ENCODE measurements at places on chromosomes 7 and 10. TPM values are rescaled to one million over a fixed set of nuclear protein-coding genes. Genes with fewer than 3 reads are reported as not detected.

GRCh38 chr7:55065079-55065478, 46.3 kb downstream of the EGFR start:
- H3K27ac ChIP-seq: peak overlapping the region; percentile 72
- DNase-seq: no peak
- no peak overlapping the region for H3K4me3 ChIP-seq
- H3K27me3 ChIP-seq: no peaks in the 10 kb centered on the region
- peaks cover 23% of the 10 kb centered on the region for H3K4me1 ChIP-seq

DNA sequence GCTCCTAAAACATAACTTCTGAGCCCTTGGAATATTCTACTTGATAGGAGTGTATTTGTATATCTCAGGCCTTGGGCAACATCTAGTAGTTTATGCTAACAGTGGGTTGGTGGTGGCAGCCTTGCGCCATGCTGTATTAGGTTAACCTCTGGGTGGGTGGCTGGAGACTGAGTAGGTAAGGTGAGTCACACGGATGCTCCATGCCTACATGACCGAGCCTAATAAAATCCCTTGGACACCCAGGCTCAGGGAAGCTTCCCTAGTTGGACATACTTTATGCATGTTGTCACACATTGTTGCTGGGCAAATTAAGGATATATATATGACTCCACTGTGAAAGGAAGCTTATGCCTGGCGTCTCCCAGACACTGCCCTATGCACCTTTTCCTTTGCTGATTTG, 6.0 kb upstream of the DAGLB start:
- H3K4me1 ChIP-seq: no peaks in the 10 kb centered on the region
- H3K4me3 ChIP-seq: no peak overlapping the region
- no peaks in the 10 kb centered on the region for H3K36me3 ChIP-seq
- no peak overlapping the region for H3K27ac ChIP-seq

DNA sequence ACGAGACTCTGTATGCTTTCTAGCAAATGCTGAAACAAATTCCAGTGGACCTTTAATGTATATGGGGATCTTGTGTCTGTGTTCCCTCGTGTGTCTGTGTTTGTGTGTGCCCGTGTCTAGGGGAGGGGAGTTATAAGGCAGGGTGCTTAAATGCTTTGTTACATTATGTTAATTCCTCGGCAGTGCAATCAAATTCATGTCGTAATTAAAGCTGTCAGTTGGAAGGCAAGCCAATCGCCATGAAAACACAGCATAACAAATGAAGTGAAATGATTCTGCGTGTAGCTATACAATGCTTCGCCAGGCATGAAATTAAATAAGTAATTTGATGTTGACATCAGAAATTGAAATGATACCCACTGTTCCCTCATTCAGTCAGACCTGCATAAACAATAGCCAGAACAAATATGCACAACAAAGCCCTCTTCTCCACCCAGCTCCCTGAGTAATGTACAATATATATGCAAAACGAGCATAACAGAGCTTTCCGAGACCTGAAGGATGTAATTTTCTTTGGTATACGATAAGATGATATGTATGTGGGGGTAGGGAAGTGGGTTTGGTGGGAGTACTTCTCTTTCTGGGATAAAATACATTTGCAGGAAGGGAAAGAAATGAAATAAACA, 534.1 kb downstream of the AUTS2 start:
- H3K27ac ChIP-seq: no peak overlapping the region
- DNase-seq: no peak
- no peaks in the 10 kb centered on the region for H3K36me3 ChIP-seq
- H3K27me3 ChIP-seq: no peaks in the 10 kb centered on the region
- H3K4me1 ChIP-seq: no peaks in the 10 kb centered on the region

DNA sequence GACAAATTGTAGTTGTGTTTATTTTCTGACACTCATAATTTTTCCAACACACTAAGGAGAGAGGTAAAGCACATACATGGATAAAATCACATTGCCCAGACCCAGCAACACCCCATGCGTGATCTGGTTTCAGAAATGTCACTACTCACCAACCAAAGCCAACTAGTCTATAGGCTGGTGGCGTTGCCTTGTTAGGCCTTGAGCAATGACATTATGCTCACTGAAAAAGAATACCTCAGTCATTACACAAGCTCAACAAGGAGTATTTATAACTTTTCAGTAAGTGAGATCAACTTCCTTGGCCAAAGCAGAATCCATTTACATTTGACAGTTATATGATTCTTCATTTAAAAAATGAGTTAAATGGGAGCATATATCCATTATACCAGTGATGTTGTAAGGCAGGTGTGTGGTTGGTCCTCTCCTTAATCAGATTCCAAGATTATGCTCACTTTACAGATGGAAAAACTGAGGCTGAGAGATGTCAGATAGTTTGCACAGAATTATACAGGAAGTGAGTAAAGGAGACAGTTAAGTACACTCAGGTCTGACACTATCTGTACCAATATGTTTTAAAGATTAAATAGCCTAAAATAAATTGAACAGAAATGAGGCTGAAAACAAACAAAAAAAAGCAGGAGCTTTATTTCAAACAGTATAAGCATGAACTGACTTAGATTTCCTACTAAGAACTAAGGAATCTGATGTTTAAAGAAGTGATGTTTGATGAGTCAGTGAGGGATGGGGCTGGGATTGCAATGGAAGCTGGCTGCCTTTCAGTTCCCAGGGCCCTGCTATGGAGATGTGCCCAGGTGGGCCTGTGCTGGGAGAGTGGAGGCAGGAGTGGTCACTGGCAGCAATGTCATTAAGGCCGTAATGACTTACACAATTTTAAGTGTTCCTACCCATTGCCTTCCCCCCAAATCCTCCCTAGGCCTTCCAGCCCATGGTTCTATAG, 118.3 kb downstream of the RAPGEF5 start:
- H3K4me3 ChIP-seq: no peak overlapping the region
- DNase-seq: no peak
- H3K36me3 ChIP-seq: no peaks in the 10 kb centered on the region

The SOSTDC1 gene
- 3.7 TPM for total RNA-seq

The NUPR2 gene
- 0.98 TPM for total RNA-seq

- H3K36me3 ChIP-seq: no peaks in the 10 kb centered on the region
- peak overlapping the region; percentile 30 for H3K27ac ChIP-seq
- DNase-seq: no peak
- H3K4me1 ChIP-seq: peaks cover 14% of the 10 kb centered on the region
Measured at GRCh38 chr10:124340033-124340760, 78.5 kb downstream of the OAT start.

DNA sequence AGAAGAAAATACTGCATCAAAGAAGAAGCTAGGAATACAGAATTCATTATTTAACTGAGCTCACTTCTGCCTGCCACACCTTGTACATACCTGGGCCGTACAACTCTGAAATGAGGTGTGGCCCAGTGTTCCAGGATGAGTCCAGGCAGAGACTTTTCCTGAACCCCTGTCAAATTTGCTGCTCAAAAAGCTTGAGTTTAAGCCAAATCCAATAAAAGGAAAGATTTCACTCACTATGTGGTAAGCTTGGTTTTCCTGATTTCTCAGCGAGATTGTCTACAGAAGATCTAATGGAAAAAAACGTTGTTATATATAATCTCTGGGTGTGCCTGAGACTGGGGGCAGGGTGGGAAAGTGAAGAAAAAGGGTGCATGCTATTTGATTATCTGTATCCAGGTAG, 72.1 kb upstream of the EGFR start:
- no peaks in the 10 kb centered on the region for H3K4me1 ChIP-seq
- no peak overlapping the region for H3K27ac ChIP-seq
- no peaks in the 10 kb centered on the region for H3K27me3 ChIP-seq
- H3K36me3 ChIP-seq: no peaks in the 10 kb centered on the region

DNA sequence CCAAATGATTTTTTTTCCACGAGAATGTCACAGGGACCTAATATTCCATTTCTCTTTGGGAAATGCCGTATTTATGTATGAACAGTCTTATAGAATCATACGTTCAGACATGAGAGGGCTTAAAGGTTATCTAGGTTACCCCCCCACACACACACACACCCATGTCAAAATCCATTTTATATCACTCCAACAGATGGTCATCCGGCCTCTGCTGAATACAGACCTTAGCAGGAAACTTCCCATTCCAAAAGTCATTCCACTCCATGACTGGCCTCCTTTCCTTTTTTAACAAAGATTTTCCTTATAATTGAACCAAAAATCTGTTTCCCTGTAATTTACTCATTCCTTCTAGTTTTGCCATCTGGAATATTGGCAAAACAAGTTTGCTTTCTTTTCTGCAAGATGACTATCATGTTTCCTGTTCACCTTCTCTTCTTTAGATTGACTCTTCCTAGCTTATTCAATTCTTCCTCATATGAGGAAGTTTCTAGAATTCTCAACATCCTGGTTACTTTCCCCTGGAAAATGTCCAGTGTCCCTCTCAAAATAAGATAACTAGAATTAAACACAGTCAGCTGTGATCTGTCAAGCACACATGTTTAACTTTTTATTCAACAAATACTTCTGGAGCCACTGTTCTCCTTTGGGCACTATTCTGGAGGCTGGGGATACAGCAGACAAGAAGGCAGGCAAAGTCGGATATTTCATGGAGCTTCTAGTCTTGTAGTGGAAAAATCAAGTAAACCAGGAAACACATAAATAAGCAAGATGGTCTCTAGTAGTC, 276.5 kb upstream of the LRGUK start:
- no peaks in the 10 kb centered on the region for H3K27me3 ChIP-seq
- H3K27ac ChIP-seq: no peak overlapping the region
- H3K36me3 ChIP-seq: no peaks in the 10 kb centered on the region

DNA sequence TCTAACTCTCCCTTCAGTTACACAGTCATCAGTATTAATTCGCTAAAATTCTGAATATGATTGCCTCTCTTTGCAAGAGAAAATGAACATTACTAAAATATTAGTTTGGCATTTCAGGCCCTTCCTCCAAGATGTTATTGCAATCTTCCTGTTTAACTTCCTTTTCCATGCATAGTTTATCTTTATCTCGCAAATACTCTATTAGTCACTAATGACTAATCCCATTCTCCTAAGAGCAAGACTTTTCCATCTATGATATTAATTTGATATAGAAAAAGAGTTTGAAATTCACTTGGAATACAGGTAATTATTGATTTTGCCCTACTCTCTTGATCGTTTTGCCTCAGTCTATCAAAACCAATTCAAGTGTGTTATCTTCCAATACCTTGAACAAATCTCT, 41.8 kb upstream of the SEMA3A start:
- H3K4me3 ChIP-seq: no peak overlapping the region
- no peak overlapping the region for H3K27ac ChIP-seq
- H3K4me1 ChIP-seq: no peaks in the 10 kb centered on the region
- H3K36me3 ChIP-seq: no peaks in the 10 kb centered on the region
- no peaks in the 10 kb centered on the region for H3K27me3 ChIP-seq

- no peak for DNase-seq
- no peaks in the 10 kb centered on the region for H3K36me3 ChIP-seq
- H3K4me1 ChIP-seq: peaks cover 12% of the 10 kb centered on the region
Measured at GRCh38 chr10:14742815-14743214, 31.9 kb downstream of the FAM107B start.

The RBP3 gene
- total RNA-seq: not detected

GRCh38 chr7:129872054-129872453, 80.7 kb downstream of the UBE2H start:
- no peaks in the 10 kb centered on the region for H3K36me3 ChIP-seq
- H3K4me3 ChIP-seq: no peak overlapping the region
- H3K27ac ChIP-seq: no peak overlapping the region

DNA sequence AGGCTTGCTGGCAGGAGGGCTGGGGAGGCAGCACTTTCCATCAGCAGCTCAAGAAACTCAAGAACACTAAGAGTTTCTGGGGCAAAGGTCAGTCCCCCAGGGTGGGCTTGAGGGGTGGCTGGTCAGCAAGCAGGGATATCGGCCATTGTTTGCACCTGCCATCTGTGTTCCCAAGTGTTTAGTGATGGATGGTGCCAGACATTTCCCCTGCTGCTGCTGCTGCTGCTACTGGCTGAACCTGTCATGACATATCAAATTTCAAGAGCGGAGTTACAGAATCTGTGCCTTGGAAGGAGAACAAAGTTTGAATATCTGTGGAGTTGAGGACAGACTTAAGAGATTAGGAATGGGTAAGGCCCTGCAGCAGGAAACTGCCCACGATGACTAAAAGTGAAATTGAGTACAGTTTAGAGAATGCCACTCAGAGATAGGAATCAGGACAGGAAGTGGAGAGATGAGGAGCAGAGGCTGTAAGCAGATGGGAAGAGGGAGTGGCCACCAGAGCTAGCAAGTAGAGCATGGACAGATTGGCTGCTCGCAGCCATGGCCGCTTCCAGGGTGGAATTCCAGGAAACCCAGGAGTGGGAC, 39.2 kb upstream of the PPP1R3C start:
- no peak for DNase-seq
- H3K36me3 ChIP-seq: no peaks in the 10 kb centered on the region
- H3K27me3 ChIP-seq: no peaks in the 10 kb centered on the region
- H3K4me1 ChIP-seq: no peaks in the 10 kb centered on the region

The WDR86 gene
- 1.3 TPM for total RNA-seq

GRCh38 chr10:114801411-114801813, 20.2 kb upstream of the FHIP2A start:
- H3K36me3 ChIP-seq: no peaks in the 10 kb centered on the region
- H3K27me3 ChIP-seq: no peaks in the 10 kb centered on the region
- no peak for DNase-seq
- H3K4me1 ChIP-seq: no peaks in the 10 kb centered on the region
- no peak overlapping the region for H3K27ac ChIP-seq
- no peak overlapping the region for H3K4me3 ChIP-seq

DNA sequence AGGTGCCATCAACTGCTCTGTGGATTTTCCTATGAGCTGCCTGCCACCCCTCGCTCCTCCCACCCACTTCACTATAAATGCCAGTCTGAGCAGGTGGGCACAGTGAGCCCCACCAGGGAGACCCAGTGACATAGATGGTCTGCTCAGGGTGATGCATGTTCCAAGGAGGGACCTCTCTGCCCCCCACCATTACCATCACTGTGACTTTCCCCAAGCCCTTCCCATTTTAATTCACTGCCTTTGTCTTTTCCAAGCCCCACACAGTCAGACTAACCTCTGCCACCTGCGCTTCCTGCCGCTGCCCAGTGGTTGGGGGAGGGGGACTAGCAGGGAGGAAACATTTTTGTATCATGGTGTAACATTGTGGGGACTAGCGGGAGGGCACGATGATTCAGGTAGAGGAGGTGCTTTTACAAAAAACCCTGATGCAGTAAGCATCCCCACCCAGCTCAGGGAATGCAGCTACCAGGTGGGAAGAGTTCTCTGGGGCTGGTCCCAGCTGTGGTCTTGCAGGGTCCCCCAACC, 24.6 kb downstream of the PRSS2 start:
- peaks cover 52% of the 10 kb centered on the region for H3K27me3 ChIP-seq
- no peak overlapping the region for H3K4me3 ChIP-seq
- no peaks in the 10 kb centered on the region for H3K36me3 ChIP-seq
- no peak for DNase-seq
- H3K27ac ChIP-seq: no peak overlapping the region

The ALOX5 gene
- total RNA-seq: 128 TPM

All from upper lobe of right lung (tissue), 1 donor.